ENCODE measurements at places on chromosomes 7 and 10. TPM values are rescaled to one million over a fixed set of nuclear protein-coding genes. Genes with fewer than 3 reads are reported as not detected.

DNA sequence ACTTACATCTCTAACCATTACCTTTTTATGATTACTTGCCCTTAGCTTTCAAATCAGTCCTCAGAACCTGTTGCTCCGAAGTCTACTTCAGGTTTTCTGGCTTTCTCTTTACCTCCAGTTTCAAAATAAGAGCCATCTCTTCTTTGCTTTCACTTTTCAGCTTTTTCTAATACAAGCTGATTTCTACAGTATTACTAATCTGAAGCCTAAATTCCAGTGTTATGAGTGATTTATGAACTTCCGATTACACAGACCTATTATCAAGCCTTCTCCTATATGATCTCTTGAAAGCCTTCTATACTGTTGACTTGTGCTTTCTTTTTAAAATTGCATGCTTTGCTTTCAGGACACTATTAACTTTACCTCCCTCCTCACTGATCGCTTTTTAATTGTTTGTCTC lies 1307.8 kb upstream of the CELF2 start:
- no peak for DNase-seq

DNA sequence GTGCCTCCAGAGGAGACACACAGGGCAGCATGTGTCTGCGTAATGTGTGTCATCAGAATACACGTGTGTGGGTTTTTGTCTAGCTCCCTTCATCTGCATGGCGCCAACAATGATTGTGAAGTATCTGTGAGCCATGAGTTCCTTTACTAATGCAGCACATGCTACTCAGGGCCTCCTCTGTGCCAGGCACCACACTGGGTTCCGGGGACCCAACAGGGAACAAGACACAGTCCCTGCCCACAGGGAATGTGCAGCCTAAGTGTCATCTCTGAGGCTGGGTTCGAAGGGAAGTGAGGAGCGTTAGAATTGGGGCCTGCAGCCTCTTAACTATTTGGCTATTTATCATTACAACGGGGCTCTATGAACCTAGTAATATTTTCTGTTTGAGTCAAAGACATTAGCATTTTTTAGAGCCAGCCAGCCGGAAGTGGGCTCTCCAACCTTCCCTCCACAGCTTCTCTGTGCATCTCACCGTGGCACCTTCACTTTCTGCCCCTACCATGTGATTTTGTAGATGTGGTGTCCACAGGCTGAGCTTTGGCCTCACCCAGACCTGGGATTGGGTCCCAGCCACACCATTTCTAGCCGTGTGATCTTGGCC lies 43.9 kb upstream of the SRGN start:
- no peak for DNase-seq

DNA sequence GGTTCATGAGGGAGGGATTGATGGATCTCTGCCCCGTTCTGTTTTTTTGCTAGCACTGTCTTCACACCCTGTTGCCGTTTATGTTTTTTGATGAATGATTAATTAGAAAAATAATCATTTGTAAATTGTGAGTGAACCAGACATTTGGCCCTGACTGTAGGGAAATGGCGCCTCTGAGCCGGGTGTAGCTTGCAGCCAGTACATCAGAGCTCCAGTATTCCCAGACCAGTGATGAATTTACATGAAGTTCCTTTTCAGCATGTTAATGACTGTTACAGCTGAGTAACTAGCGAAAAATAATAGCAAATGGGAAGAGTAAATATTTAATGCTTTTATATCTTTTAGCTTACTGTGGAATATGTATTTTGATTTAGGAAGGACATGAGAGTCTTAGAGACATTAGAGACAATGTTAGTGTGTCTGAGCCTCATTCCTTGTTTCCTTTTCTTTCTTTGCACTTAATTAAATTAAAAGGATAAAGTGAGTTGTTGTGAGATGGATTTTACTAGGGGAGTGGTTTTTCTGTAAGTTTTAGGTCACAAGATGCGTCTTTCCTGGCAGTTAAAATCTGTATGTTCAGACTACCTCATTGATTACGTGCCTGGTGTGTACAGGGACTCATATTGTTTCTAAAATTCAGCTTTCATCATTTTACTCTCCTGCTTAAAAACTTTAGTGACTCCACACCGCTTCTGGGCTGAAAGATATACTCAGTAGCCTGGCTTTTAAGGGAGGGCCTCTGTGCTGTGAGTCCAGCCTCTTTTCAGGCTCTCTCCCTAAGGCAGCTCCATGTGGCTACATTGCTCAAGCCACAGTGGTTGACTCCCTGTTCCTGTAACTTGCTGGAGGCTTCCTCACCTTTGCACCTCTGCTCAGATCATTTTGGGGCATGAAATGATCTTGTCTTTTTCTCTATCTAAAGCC lies 86.4 kb downstream of the AUTS2 start:
- DNase-seq: no peak

DNA sequence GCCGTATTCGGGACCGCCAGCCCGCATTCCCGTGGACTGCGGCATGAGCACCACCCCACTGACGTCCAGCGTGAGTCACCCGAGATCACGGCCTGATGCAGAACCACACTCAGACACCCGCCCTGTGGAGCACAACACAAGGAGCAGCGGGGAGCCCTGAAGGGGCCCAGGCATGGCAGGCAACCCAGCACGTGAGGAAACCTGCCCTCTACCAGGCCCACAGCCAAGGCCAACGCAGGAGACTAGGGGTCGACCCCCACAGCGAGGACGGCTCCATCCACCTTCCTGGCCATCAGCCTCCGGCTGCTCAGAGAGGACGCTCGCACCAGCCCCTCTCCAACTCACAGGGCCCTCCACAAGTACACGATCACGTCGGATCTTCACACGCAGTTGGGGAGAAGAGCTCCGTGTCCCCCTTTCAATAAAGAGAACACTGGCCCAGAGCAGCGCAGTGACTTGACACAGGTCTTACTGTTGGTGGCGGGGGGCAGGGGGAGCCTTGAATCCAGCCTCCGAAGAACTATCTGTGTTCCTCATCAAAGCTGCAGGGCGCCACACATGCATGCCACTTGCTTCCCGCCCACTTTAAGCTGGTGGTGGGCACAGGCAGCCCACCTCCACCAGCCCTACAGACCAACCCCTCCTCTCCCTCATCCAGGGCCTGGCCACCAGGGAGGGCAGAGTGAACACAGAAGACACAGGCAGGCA lies 22.0 kb downstream of the MAD1L1 start:
- DNase-seq: no peak

DNA sequence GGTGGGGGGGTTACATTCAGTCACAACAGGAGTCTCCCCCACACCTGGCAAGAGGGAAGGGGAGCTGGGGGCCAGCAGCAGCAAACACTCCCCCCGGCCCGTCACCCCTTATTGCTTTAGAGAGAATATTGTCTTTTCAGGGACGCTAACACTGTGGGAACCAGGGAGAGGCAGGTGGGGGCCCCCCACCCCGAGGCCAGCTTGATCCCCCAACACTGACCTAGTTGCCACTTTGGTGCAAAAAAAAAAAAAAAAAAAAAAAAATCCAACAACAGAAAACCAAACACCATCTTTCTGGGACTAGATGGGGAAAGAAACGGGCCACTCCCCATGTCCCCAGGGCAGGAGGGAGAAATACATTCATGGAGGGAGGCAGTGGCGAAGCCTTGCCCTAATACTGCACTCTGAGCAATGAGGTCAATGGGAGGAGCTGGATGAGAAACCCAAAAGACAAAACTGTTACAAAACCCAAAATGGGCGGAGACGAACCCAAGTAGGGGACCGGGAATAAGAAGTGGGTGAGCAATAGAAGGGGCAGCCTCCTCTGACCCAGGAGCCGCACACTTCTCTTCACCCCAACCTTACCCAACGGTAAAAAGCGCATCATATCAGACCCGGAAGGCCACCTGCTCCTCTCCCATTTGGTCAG lies 6.5 kb downstream of the GNB2 start:
- DNase-seq: no peak

ACTR3C gene
- polyA plus RNA-seq: 0.95 TPM

Measured in forelimb muscle (tissue), 1 donor.